ENCODE measurements at places on chromosomes 5 and 9.

- DNase-seq, result no peak
Observed at GRCh38 chr5:83714810-83715209, 5.8 kb downstream of the HAPLN1 start.

DNA sequence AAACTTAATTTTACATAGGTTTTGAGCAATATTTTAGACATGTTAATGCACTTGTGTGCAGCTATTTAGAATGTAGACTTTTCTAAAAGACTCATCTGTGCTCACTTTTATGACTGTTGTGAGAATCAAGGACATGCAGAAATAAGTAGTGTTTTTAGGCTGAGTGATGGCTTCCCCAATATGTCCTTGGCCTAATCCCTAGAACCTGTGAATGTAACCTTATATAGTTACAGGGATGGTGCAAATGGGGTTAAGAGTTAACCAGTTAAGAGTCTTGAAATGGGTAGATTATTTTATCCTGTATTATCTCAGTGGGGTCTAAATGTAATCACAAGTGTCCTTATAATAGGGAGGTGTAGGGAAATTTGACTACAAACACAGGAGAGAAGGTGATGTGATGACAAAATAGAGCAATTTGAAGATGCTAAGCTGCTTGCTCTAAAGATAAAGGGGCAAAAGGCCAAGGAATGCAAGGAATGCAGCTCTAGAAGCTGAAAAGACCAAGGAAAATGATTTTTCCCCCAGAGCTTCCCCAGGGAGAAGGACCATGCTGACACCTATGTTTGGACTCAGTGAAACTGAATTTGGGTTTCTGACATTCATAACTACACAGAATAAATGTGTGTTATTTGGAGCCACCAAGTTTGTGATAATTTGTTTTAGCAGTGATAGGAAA lies 298.0 kb upstream of the PAPPA start:
- no peak for DNase-seq

DNA sequence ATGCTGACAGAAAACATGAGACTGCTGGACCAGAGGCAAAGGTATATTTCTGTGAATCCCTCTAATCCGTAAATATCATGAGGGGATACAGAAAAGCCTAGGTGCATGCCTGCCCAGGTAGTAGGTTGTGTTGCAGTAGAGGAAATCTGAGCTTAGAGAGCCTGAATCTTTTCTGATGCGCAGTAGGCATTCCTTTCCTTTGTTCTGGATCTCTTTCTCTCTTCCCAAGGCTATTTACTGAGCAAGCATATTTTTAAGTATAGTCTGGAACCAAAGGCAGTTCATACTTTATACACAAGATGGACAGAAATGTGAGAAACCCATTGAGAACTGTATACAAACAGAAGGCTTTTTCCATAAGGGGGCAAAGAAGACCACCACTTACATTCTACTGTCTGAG lies 359.3 kb downstream of the TMEM161B start:
- no peak for DNase-seq

DNA sequence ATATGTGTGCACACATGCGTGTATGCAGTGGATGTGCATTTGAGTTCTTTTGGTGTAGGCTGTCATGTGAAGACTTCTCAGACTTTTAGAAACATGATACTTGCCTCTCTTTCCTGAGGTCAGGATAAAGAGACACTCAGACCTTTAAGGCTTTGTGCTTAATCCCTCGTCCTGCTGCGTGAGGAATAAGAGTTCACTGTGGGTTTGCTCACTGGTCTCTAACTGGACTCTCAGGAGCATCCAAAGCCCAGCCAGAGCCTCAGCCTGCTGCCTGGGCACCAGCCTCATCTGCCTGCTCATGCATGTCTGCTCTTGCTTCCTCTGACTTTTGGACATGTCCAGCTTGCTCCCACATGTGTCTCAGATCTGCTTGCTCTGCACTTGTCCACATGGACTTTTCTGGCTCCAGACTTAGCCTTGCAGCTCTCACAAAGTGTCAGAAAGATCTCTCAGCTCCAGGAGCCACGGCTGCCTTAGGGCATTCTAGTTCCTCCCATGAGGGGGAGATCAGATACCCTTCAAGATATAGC lies 65.1 kb upstream of the ZNF366 start:
- DNase-seq, result no peak

DNA sequence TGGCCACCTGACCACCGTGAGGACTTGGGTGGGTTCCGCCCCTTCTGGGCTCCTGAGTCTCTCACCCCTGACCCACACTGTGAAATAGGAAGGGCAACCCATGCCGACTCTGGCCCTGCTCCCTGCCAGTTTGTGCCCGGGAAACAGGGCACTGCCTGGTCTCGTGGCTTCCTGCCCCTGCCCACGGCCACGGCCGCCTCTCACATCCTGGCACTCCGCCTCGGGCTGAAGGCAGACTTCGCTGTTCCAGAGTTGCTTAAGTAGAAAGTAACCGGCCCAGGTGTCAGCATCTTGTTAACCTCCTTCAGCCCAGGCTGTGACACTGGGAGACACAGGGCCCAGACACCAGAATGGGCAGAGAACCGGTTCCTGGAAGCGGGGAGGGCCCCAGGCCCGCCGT lies 68.7 kb upstream of the RNU6ATAC start:
- no peak for DNase-seq

- no peak for DNase-seq
Observed at GRCh38 chr5:54040804-54041203, 269.6 kb downstream of the ARL15 start.

GRCh38 chr9:121331992-121332685 lies 37.9 kb downstream of the STOM start:
- no peak for DNase-seq

DNA sequence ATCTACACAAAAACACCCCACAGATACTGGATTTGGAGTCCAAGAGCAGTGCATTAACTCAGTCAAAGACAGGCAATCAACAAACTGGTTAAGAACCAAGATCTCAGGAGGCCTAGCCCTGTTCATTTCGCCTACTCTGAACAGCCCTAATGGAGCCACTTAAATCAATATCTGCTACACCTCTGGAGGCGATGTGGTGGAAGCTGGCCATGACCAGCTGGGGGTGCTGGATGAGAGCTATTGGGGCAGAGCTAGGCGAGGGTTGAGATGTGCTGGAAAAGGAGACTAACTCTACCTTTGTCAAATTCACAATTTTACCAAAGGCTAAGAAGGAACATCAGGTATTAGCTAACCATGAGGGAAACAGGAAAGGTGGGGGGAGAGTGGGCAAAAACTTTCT lies 23.3 kb upstream of the ARSB start:
- no peak for DNase-seq

DNA sequence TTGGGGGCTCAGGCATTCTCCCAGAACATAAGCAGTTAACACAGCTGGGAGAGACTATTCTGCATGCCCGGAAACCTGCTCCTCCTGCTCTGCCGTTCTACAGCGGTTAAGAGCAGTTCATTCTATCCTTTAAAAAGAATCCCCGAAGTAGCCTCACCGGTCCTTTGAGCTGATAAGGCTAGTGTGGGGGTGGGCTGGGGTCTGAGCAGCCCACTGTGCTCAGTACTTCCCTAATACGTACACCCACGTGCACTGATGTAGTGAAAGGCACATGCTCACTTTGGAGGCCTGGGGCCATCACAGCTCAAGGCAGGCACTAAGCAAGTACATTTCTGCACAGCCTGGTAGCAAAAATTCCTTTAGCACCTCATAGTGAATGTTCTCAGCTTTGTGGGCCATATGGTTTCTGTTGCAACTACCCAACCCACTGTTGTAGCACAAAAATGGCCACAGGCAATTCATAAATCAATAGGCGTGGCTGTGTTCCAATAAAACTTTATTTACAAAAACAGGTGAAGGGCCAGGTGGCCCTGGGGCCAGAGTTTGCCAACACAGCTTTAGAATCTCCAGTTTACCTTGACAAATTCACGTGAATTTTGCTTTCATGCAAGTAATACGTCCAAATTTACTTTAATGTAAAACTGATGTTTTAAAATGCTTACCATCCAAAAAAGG lies 136.4 kb downstream of the ZNF354C start:
- no peak for DNase-seq

DNA sequence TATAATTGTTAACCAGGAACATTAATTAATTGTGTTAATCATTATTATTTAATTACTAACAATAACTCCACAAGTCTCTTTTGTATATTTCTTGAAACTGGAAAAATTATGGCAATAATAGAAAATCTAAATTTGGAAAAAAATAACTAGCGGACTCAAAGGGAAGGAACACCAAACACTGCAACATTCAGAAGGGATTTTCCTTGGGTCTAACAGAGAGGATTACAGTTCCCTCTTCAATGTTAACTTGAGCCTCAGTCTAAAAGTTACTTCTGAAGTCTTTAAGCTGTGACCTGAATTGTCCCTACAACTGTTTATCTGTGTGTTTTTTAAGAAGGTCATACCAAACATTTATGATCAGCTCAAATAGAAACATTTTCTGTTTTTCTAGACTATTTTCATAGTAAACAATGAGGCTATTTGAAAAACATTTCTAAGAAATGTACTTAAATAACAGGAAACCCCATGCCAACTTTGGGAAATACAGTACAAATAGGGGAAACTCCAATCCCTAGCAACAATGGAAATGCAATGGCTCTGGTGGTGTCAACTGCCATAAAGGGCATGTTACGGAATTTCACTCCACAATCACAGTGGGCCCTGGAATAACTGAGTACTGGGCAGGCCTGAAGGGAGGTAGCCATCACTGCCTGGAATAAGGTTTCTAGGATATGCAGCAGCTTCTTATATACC lies 61.2 kb downstream of the MCTP1 start:
- no peak for DNase-seq

- DNase-seq, result no peak
Observed at GRCh38 chr5:142222866-142223558, 101.8 kb downstream of the SPRY4 start.

- DNase-seq, result no peak
Observed at GRCh38 chr5:129454461-129454860, 5.6 kb upstream of the ADAMTS19 start.

DNA sequence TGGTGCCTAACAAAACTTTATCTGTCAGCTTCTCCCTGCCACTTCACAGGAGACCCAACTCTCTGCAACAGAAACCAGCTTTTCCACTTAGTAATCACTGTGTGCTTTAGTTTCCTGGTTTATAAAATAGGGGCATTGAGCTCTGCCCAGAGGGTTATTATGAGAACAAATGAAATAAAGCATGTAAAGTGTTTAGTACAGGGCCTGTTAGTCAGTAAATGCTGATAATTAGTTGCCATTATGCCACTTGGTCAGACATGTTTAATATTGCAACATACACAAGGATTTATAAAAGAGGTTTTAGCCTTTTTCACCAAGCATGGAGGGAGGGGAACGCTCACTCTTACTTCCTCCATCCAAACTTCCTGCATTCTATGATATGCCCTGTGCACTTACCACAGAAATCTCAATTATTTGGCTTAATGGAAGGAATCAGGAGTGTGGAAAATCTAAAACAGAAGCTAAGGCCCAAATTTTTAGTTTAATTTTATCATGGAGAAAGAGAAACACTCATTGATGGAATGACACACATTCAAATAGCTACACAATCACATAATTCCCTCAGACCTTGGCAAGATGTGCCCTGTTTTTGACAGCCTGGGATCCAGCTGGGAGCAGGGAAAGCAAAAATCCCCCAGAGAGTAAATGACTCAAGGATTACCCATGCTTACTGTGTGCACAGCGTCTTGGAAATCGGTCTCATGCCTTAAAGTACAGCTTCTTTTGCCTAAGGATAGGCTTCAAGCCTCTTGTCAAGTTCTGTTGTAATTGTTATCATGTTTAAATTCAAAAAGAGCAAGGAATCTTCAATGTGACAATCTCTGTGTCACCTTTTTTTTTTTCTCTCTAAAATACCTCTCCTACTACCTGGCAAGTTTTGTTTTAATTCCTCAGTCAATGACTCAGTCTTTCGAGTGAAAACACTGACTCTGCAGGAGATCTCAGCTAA lies 34.0 kb downstream of the ZNF474 start:
- DNase-seq, result no peak

GRCh38 chr5:160352308-160352707 lies 18.1 kb downstream of the C1QTNF2 start:
- DNase-seq, result no peak
